ENCODE measurements at places on chromosomes 7 and 10.

DNA sequence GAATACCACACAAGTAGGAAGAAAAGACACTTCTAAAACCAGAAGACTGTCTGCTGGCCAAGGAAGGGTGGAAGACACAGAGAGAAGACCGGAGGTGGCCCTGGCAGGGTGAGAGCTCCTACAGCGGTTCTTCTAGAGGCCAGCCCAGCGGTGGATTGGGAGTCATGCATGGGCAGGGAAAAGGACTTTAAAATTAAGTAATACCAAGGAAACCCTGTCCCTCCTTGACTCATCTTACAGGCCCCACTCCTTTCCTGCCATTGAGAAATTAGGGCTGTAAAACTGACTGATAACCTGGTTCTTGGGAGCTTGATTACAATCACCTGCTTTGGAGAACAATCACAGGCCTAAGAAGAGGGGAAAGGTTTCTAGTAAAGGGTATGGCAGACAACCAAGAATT is 16.1 kb downstream of the CALML3 start:
- no peak for DNase-seq

GRCh38 chr7:134462337-134462925 is 3.5 kb upstream of the AKR1B1 start:
- no peak for DNase-seq

DNA sequence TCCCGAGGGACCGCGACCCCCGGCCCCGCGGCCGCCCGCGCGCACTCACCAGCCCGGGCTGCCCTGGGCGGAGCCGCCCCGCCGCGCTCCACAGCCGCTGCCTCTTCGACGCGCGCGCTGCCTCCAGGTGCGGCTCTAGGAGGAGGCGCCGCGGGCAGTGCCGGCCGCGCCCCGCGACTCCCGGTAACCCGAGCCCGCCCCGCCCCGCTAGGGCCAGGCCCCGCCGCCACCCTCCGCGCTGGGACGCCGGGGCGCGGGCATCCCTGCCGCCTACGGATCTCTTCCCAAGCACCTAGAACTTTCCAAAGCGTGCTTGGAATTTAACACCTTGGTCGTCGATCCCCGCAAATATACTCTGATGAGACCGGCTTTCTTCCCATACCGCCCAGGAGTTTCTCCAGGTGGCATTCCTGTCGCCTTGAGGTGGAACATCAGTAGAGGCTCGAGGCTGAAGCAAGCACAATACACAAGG is at the start of gene SLC26A5:
TSS of gene SLC26A5 (minus strand) at position 159 of the 472 bp plus-strand sequence. CDS start 24,693 bp downstream, outside the sequence.
- no peak for DNase-seq

DNA sequence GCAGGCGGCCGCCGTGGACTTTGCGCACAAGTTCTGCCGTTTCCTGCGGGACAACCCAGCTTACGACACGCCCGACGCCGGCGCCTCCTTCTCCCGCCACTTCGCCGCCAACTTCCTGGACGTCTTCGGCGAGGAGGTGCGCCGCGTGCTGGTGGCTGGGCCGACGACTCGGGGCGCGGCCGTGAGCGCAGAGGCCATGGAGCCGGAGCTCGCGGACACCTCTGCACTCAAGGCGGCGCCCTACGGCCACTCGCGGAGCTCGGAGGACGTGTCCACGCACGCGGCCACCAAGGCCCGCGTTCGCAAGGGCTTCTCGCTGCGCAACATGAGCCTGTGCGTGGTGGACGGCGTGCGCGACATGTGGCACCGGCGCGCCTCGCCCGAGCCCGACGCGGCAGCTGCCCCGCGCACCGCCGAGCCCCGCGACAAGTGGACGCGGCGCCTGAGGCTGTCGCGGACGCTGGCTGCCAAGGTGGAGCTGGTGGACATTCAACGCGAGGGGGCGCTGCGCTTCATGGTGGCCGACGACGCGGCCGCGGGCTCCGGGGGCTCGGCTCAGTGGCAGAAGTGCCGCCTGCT is 14.1 kb downstream of the SH2B2 start:
- DNase-seq, result no peak

- no peak for DNase-seq
These were observed 794 bp downstream of the PCGF6 start for GRCh38 chr10:103350175-103350516.

GRCh38 chr7:91082038-91082437 is 182.2 kb upstream of the FZD1 start:
- no peak for DNase-seq

- no peak for DNase-seq
These were observed 138.7 kb downstream of the NRP1 start for GRCh38 chr10:33195608-33196376.

DNA sequence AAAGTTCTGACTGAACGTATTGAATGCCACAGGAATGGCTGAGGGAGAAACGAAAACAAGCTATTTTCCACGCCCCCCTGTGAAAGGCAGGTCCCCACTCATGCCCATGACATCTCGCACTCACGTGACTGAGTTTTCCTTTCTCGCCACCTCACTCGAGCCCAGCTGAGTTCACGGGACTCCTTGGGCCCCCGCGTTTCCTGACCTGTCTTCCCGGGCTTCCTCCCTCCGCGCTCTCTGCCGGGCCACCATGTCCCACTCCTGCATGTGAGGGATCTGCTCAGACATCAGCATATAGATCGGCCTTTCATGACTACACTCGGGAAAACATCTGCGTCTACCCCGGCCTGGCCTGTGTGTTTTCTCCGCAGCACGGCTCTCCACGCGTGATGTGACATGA is 226.0 kb upstream of the ADARB2 start:
- no peak for DNase-seq

GRCh38 chr7:85714043-85714578 is 527.3 kb upstream of the SEMA3D start:
- DNase-seq, result no peak

- no peak for DNase-seq
These were observed 284.8 kb downstream of the SDK1 start for GRCh38 chr7:3585826-3586225.

- DNase-seq, result no peak
These were observed 214.9 kb downstream of the KCNMA1 start for GRCh38 chr10:77422491-77423338.

DNA sequence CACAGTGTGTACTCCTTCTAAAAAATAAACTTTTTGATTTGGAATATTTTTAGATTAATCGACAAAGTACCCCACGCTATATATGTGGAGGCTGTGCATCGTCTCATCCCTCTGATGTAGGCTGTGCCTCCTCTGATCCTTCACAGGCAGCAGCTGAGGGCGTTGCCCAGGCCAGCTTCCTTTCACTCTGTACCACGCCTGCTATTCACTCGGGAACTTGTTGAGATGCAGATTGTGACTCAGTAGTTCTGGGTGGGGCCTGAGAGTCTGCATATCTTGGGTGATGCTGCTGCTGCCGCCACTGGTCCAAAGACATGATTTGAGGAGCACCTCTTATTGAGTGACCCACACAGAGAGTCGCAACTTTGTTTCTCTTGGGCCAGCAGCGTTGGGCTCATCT is 7.9 kb upstream of the C10orf120 start:
- DNase-seq, result no peak

DNA sequence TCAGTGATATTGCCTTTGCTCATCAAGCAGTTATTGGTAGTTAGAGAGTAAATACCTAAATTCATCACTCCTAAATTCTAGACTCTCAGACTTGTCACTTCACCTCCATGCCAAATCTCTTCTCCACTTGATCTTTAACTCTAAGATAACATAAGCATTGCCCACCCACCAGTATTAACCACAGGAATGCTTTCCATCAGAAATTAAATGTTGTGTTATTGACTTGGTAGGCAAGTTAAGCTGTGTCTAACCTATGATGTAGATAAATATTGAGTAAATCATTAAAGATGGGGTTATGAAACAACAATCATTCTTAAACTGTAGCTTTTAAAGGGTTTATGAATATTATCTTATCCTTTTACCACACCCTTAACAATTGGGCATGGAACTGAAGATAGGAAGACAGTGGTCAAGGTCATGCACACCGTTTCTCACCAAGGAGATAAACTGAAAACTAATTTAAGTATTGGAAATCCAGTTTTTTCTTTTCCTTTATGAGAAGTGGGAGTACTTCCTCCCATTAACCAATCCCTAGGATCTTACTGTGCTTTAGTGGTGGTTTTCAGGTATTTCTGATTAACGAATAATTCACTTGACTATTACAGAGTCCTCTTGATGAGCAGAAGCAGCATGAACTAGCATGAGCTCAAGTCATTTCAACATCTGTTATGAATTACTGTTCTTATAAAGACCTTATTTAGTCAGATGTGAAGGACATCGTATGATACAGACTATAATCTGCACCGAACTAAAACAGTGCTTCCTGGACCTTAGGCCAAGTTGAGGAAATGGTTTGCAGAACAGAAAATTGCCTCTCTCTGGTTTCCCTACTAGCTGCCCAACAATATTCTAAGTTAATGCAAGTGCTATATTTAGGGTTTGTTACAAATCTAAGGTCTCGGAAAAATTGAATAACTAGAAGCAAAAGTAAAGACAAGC is 142.0 kb downstream of the LCOR start:
- no peak for DNase-seq

DNA sequence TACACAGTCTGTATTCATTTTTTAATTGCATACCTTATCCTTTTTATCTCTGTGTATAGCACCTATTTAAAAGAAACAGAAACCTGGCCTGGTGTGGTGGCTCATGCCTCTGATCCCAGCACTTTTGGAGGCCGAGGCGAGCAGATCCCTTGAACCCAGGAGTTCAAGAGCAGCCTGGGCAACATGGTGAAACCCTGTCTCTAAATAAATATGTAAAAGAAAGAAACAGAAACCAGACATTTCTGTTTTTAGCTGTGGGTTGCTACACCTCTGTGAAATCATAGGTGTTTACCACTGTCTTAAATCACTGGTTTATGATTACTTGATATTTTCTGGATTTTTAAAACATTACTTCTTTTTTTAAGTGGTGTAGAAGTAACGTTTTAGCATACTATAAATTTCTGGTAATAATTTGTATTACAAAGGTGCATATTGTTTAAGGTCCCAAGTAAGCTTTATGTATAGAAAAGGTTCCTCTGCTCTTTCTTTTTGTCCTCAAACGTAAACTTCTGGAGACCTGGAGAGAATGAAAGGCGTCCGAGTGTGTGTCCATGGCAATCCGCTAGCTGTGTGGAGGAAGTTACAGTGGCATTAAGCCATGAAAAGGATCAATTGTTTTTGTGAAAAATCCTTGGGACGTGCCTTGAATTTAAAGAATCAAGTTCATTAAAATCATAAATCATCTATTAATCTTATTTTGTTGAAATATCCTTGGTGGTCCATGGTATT is 41.1 kb downstream of the PTPRZ1 start:
- DNase-seq, result no peak

GRCh38 chr10:5283305-5284158 is 81.2 kb upstream of the UCN3 start:
- DNase-seq, result peak; percentile 11

GRCh38 chr10:8768341-8768740 is 713.9 kb downstream of the GATA3 start:
- DNase-seq, result no peak

DNA sequence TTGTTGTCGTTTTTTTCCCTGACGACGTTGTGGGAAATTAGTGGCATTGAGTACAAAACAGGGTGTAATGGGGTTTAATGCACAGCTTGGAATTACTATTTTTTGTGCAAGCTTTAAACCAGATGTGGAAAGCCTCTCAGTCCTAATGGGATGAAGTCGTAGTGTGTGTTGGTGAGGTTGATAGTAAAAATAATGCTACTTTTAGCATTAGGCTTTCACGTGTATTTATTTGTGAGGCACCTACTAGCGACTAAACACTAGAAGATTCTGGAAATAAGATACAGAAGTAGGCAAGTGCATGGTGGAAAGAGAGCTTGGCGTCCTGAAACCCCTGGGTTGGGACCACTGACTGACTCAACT is 588 bp upstream of the ORC5 start:
- no peak for DNase-seq

DNA sequence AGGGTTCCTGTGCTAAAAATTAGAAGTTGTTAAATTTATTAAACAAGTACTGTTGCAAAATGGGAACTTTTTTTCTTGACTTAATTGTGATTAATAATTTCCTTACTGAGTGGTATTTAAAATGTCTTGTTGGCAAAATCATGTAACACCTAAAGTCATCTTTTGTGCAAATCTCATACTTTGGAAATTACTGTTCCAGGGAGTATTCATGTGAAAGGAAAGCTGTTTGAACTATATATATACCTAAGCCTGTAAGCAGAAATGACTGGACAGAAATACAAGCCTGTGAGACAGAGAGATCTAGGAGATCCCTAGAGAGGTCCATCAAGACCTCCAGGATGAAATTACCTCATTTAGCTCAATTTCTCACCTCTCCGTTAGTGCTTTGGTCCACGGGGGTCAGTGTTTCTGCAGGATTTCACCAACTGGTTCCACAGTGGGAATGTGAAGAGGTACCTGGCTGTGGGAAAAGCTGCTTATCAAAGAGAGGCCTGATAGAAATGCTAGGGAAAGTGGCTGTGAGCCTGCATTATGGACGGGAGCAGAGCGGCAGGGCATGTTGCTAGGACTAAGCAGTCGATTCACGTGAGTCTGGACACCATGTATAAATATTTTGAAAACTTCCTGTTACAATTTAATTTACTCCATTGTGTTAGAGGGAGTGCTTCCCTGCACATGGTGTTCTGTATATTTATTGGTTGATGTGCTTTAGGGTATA is 7.9 kb downstream of the LUC7L2 start:
- no peak for DNase-seq

GRCh38 chr10:127840884-127841283 is 51.9 kb downstream of the CLRN3 start:
- DNase-seq, result no peak

GRCh38 chr10:3654980-3655379 is 130.0 kb downstream of the KLF6 start:
- DNase-seq, result no peak

GRCh38 chr7:88928276-88928675 is 132.7 kb upstream of the TEX47 start:
- no peak for DNase-seq
